Effector memory CD8-positive, alpha-beta T cell (primary cell): ENCODE measurements at places on chromosomes 4 and X.

- no peak overlapping the region for H3K27ac ChIP-seq
- H3K27me3 ChIP-seq, result no peaks in the 10 kb centered on the region
- DNase-seq, result no peak
- no peak overlapping the region for H3K4me3 ChIP-seq
- peaks cover 10% of the 10 kb centered on the region for H3K4me1 ChIP-seq
These were observed 80.6 kb downstream of the HMGB2 start for GRCh38 chr4:173253561-173253960.

DNA sequence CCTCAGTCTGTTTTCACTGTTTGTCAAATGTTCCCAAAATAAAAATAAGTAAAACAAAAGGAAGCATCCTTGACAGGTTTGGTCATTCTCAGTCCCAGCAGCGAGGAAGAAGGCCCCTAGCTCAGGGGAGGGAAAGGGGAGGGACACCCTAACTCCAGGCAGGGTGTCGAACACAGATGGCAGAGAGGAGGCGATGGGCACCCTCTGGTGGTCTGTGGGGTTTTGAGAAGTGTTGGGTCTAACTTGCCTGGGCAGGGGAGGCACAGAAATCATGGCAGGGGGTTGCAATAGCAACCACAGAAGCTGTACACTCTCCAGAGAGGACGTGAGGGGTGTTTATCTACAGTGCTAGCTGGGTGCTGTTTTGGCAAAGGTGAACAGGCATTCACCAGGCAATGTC, 229.8 kb upstream of the SFRP2 start:
- H3K4me1 ChIP-seq, result no peaks in the 10 kb centered on the region
- DNase-seq, result no peak
- H3K27ac ChIP-seq, result no peak overlapping the region
- peaks cover 11% of the 10 kb centered on the region for H3K27me3 ChIP-seq

DNA sequence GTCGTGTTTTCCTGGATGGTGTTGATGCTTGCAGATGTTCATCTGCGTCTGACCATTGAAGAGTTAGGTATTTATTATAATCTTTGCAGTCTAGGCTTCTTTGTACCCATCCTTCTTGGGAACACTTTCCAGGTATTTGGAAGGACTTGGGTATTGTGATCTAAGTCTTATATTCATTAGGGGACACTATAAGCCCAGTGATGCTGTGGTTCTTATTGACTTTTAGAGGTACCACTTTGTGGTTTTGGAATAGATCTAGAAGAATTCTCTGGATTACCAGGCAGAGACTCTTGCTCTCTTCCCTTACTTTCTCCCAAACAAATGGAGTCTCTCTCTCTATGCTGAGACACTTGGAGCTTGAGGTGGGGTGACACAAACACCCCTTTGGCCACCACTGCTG, 41.6 kb downstream of the AFM start:
- no peaks in the 10 kb centered on the region for H3K4me1 ChIP-seq
- H3K4me3 ChIP-seq, result no peak overlapping the region
- no peak for DNase-seq
- no peaks in the 10 kb centered on the region for H3K36me3 ChIP-seq

DNA sequence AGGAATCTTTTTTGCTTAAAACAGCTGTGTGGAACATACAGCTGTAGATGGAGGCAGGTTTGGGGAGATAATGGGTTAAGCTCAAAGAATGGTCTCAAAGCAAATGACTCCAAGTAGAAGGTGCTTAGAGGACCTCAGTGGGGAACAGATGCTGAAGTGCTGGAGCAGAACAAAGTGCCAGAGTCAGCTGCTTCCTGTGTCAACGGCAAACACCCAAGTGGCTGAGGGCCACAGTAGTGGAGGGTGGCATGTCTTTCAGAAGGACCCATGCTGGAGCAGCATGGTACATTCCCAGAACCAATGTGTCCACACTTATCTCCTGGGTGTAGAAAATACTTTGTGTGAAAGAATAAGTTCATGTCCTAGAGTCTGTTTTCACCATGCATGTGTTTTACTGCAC, 197.5 kb downstream of the CCNG2 start:
- no peak for DNase-seq
- no peak overlapping the region for H3K27ac ChIP-seq
- H3K27me3 ChIP-seq, result peaks cover 7% of the 10 kb centered on the region
- no peaks in the 10 kb centered on the region for H3K4me1 ChIP-seq
